Stimulated activated CD8-positive, alpha-beta memory T cell treated with anti-CD3 and anti-CD28 coated beads, Interleukin-12 subunit alpha, Interleukin-12 subunit beta, amount 100 ng/mL, for 1 hour (primary cell): ENCODE measurements at places on chromosomes 4 and X.

DNA sequence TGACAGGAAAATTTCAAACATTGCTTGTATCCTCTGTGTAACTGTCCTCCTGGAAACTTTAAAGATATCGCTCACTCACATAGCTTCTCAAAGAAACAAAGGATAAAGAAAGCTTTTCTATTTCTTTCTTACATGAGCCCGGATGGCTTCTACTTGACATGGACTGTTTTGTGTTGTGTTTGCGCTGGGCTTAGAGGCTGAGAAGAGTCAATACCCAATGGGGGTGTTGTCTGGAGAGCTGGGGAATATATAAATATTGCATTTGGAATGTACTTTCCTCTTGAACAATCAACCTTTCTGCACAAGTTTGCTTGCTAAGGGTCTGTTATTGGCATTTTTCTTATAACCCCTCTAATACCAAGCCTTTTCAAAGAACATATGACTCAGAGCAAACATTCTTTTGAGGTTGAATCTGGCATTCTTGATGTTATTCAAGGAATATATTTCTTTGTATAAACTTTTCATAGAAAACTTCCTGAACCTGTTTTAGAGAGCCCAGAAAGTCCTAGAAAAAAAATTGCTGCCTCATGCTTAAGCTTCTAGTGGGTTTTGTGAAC, 331.9 kb downstream of the PACRGL start:
- no peak for DNase-seq

DNA sequence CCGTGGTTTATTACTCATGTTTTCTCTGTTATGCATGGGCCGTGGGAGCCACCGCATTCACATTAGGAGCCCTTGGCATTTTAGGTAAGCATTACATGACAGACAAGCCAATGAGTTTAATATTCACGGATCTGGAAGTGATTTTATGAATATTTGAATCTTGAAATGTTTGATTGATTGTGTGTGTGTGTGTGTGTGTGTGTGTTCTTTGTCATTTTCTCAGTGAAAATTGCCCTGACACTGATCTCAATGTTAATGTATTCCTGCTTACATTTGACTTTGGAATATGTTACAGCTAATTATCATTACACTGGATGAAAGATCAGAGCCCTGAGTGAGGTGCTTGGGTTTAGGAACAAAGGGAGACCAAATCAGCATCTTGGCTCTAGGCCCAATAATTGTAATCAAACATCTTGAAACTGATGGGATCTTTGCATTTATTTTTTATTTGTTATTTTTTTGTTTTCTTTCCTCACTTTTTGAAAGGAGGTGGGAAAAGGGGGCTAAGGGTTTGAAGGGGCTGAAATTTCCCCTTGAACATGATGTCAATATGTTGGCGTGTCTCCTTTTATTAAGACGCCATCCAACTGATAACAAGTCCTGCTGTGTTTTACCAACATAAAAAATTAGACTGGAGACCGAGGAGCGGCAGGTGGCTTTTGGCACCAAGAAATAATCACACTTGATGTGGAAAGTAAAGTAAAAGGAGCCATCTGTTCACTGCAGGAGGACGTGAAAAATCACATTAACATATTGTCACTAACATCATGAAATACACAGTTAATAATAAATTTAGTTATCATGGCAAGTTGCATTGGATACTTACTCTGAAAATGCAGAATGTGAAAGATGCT, 5.2 kb upstream of the GK2 start:
- DNase-seq, result no peak

- DNase-seq, result no peak
Observed at GRCh38 chr4:20418861-20419451, 167.3 kb downstream of the SLIT2 start.

DNA sequence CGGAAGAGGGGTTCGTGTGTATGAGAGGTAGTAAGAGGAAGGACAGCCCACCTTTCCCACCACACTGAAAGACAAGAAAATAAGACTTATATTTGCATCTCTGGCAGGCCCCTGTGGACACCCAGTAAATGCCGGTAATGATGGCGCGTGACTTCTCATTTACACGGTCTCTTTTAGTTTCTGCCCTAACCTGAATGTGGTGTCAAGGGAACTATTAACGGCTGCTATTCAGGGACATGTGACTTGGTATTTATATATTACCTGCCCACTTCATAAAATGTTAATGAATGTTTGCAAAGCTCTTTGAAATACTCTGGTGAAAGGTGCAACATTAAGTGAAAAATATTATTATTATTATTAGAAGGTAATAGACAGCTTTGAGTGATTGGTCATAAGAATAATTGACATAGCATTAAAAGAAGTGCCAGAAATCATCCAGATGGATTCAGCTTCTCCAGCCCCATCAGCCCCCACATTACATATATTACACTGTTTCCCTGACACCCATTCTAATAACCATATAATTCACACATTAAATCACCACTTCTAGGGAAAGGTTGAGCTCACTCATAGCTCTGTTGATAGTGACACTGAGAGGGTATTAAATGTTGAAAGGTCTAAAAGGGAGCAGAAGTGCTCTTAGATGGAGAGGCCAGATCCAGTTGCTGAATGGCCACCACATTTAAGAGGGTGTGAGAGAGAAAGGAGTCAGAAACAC, 83.0 kb upstream of the BEND4 start:
- DNase-seq, result no peak

GRCh38 chr4:132240081-132240480, 909.0 kb upstream of the PCDH10 start:
- DNase-seq, result no peak

DNA sequence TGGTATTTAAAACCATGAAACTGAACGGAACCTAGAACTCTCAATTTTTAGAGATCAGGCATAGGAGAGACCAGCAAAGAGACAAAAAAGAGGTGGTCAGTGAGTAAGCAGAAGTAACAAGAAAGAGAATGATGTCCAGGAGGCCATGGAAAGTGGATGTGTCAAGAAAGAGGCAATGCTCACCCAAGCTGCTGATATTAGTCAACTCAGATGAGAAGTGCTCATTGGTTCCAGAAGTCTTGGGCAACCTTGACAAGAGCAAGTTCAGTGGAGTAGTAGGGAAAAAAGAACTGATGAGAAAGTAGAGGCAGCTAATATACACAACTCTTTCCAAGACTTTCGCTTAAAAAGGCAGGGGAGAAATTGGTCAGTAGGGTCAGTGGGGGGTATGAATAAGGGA, 23.0 kb upstream of the CCDC149 start:
- no peak for DNase-seq

- DNase-seq, result no peak
Observed at GRCh38 chr4:176439611-176440010, 119.8 kb downstream of the SPCS3 start.

- DNase-seq, result no peak
Observed at GRCh38 chr4:36264207-36264826, 17.1 kb upstream of the DTHD1 start.
